ENCODE measurements at places on chromosomes 6 and 20.
A peak's percentile ranks its signal among the peaks of the same experiment; 100 is the strongest.

- DNase-seq, result no peak
These were observed 4.0 kb downstream of the ZSWIM3 start for GRCh38 chr20:45861221-45862075.

DNA sequence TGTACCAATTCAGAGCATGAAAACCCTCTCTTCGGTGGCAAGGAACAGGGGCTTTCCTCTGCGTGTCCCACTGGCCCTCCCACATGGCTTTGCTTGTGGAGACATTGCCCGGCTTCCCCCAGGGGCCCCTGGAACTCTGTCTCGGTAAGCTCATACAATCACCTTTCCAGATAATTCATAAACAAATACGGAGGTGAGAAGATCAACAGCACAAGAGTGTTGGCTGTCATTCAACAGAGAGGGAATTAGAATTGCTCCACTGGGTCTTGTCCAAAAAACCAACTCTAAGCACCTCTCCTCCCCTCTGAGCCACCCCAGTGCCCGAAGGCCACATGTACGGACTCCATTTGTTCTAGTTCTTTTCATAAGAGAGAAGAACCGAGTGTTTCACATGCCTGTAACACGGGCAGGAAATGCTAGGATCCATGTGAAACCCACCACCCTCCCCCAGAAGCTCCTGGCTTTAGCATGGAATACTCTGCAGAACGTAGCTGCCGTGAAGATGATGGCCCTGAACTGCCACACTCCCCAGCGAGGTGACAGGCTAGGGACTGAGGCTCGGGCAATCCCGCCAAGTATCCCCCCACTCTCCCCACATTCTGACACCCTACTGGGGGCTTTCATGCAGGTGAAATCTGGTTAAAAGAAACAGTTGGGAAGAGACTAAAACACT is 24.6 kb upstream of the FOXC1 start:
- DNase-seq, result no peak

DNA sequence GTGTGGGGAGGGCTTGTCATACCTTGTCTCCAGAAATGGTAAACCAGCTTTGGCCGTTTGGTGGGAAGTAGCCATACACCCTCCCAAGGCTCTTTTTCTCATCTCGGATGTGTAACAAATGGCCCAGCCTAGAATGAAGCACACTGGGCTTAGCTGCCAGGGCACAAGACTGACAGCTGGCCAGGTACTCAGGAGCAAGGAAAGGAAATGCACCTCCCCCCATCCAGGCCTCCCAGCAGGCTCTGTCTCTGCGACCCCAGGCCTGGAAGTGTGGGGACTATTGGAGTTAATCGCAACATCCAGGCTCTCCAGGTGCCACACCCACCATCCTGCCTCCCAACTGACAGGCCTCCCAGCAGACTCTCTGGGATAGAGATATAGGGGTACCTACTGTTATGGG is 43.0 kb downstream of the MRS2 start:
- DNase-seq, result no peak

- no peak for DNase-seq
These were observed 4.2 kb downstream of the CDK19 start for GRCh38 chr6:110810896-110811586.

DNA sequence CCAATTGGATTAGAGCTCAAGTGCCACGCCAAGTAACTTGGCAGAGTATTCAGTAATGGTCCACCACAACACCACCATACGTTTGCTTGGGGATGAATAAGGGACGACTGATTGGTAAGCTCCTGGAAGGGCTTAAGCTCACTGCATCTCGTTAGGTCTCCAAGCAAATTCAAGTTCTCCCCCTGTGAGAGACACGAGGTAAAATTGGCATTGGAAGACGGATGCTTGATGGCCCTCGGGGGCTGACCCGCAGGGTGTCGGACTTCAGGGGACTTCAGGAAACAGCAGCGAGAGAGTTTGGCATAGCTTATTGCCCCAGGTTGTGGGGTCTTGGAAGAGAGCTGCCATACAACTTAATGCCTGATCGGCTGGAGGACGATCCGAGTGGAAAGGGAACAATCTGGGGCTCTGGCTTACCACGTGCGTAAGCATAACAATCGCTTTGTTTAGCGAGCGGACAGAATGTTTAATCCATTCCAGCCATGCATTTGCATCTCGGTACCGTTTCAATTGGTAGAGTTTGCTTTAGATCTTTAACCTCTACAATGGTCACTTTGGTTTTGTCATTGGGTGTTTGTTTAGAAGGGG is 4.8 kb upstream of the ZNFX1 start:
- no peak for DNase-seq

- no peak for DNase-seq
These were observed 277.2 kb downstream of the ARHGAP18 start for GRCh38 chr6:129432738-129433137.

- no peak for DNase-seq
These were observed 295.5 kb downstream of the TAF4 start for GRCh38 chr20:61770113-61770585.

DNA sequence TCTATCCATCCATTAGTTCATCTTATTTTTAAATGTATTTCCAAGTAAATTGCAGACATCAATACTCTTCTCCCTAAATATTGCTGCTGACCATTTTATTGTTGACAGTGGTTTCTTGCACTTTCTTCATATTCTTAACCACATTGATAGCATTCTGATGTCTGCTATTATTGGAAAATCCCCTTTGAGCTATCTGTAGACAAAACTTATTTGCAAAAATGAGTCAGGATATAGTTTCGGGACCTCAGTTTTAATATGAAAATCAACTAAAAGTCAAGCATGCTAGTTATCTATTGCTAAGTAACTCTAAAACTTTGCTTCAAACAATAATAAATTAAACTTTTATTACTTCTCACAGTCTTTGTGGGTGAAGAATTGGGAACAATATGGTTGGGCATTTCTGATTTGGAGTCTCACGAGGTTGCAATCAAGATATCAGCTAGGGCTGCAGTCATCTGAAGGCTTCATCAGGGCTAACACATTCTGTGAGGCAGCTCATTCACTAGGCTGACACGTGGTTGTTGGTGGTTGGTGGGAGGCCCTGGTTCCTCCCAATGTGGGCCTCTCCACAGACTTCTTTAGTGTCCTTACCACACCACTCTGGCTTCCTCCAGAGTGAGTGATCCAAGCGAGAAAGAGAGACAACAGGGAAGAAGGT is 32.7 kb downstream of the CD109 start:
- no peak for DNase-seq

DNA sequence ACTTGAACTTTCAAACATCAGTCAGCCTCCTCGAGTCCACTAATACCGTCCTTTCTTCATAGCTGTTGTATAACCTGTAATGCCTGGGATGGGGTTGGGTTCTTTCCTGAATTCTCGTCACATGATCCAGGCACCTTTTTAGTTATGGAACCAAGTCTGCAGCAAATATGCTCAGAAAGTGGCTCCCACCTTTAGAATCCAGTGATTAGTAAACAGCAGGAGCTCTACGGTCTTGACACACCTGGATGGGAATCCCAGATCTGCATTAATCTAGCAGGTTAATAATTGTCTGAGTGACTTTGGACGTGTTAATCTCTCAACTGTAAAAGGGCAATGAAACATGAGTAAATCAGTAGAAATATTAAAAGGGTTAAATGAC is 729 bp upstream of the ZHX3 start:
- DNase-seq, result no peak

DNA sequence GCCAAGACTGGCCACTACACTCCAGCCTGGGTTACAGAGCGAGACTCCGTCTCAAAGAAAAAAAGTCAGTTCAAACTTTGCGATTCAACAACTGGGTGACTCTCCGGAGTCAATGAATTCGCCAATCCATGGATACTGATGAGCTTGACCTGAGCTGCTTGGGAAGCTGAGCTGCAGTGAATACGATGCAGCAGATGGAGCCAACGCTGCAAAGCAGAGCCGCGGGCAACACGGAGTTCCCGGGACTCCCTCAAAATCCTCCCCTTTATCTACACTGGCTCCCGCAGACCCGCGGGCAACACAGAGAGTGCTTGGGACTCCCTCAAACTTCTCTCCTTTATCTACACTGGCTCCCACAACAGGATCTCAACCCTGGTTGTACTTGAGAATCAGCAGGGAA is 62.6 kb upstream of the SALL4 start:
- DNase-seq, result no peak

GRCh38 chr6:53564401-53565065 is 19.6 kb upstream of the GCLC start:
- DNase-seq, result no peak

- no peak for DNase-seq
These were observed 39.1 kb upstream of the ANKRD60 start for GRCh38 chr20:58267389-58268215.

DNA sequence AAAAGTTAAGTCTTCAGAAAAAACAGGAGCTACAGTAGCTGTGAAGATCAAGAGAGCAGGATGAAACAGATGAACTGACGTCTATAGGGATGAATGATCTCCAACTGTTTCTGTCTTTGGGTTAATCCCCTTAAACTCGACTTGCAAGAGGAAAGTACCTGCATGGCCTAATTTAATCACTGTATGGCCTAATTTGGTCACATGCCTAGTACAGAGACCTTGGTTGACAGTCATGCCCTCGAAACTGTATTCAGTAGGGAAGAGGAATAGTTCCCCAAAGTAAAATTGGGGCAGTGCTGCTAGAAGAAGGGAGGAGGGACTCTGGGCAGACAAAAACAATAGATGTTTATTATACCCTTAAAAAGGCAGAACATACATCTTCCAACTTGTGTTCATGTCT is 10.0 kb upstream of the SMAP1 start:
- DNase-seq, result no peak

DNA sequence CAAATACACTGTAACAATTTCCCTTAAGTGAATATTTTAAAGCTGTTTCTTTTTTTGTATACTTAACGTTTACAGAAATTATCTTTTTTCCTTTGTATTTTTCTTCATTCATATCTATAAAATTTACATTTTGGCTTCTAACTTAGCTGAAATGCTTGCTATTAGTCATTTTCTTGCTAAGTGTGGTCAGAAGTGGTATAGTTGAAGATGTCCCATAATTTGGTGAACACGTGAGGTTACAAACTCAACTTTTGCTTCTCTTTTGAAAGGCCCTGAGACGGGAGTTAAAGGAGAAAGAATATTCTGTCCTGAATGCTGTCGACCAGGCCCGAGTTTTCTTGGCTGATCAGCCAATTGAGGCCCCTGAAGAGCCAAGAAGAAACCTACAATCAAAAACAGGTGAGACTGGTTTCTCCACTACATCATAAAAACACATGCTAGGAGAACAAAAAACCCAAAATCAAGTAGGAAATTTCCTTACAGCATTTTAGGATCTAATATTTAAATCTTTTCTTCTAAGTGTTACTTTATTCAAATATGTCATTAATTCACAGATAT is 445.0 kb downstream of the UTRN start:
- DNase-seq, result no peak

- DNase-seq, result peak; percentile 61
These were observed 3.0 kb downstream of the LAMA4 start for GRCh38 chr6:112251171-112251875.

- DNase-seq, result no peak
These were observed 44.3 kb upstream of the IRF4 start for GRCh38 chr6:347232-347631.

All from GM03348 (cell line).